ENCODE measurements at places on chromosomes 16 and 17.

- DNase-seq = no peak
Measured at GRCh38 chr16:4365014-4365406, 6.6 kb upstream of the VASN start.

- DNase-seq = no peak
Measured at GRCh38 chr16:22123146-22123545, 30.8 kb downstream of the VWA3A start.

- no peak for DNase-seq
Measured at GRCh38 chr16:87436225-87437172, 44.4 kb downstream of the MAP1LC3B start.

DNA sequence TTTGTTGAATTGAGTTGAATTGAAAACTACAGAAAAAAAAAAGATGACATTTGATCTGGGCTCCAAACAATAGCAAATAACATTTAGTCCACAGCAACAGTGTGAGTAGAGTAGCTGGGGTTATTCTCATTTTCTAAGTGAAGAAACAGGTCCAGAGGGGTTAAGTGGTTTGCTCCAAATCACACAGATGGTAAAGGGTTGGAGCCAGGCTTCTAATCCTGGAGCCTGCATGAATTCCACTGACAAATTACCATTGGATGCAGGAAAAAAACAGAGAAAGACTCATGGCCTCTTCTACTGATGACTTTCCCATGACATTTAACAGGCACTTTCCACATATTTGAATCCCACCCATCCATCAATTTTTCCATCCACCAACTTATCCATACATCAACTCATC, 182.4 kb downstream of the HS3ST4 start:
- DNase-seq = no peak

GRCh38 chr17:62955841-62956352, 10.1 kb upstream of the TANC2 start:
- no peak for DNase-seq

DNA sequence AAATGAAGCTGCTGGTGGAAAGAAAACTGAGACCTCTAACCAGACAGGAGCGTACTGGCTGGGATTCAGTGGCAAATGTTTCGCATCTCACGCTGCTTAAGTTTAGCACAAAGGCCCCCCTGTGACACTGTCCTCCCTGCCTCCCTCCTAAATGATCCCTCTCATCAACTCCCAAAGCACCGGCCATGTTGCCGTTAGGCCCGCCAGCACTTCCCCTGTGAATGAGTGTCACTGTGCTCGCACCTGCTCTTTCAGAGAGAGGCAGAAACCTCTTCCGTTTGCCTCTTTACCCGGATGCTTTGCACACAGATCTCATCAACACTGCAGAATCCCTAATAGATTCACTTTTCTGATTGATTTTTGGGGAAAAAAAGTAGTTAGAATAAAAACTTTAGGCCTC, 26.5 kb downstream of the MBTPS1 start:
- DNase-seq = no peak

DNA sequence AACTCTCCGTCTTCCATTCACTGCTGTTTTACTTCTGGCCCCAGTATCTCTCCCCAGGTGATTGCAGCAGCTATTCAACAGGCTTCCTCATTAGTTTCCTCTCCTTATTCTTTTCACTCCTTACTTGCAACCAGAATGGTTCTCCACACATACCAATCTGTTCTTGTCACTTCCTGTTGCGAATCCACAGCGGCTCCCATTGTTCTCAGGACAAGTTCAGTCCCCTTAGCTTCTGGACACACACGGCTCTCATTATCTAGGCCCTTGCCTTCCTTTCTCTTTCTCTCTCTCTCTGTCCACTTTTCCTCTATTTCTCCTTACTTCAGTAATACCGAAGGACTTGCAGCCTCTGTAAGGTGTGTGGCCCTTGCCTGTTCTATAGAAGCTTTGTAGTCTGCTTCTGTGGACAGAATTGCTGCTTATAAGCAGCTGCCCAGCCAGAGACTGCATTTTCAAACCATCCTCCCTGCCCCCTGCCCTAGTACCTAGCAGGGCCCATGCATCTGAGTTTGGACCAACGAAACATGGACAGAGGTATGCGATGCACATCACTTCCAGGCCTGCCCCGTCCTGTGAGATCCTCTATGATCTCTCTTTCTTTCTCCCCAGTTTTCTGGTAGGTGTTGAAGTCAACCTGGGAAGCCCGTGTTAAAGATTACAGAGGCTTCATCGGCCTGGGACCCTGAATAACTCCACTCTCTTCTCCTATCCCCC, 45.7 kb downstream of the VAT1L start:
- no peak for DNase-seq

GRCh38 chr17:58789831-58790230, 34.2 kb downstream of the PPM1E start:
- no peak for DNase-seq

- no peak for DNase-seq
Measured at GRCh38 chr16:4214215-4214621, 27.7 kb downstream of the SRL start.

- no peak for DNase-seq
Measured at GRCh38 chr17:63358956-63359355, 87.2 kb downstream of the CYB561 start.
